Stimulated activated CD4-positive, alpha-beta T cell treated with anti-CD3 and anti-CD28 coated beads, Interleukin-2, amount 100 ng/mL, for 24 hours (primary cell): ENCODE measurements at places on chromosomes 6 and 20.
A peak's percentile ranks its signal among the peaks of the same experiment; 100 is the strongest.

DNA sequence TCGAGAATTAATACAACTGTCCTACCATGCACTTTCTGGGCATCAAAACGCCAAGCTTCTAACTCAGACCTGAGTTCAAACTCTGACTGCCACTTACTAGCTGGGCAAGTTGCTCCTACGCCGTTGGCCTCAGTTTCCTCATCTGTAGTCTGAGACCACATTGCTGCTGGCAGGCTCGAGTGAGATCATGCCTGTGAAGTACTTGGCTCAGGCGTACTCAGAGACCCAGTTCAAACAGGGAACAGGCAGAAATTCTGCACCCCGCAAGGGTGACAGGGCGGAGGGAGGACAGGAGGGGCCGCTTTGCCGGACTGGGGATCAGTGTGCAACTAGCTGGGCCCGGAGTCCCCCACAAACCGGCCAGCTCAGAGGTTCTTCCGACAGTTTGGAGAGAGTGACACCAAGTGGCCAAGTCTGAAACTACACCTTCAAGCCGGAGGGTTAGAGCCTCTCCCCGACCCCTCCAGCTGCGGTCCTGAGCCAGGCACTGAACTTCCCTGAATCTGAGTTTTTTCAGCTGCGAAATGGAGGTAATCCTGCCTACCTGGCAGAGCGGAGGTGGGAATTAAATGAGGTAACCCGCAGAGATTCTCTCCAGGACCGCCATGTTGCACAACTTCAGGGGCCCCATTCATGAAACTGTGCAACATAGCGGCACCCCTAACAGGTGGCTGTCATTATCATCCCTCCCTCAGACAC lies 46.0 kb upstream of the PTPN1 start:
- peak; percentile 63 for DNase-seq

- no peak for DNase-seq
These were observed 60.3 kb downstream of the ME1 start for GRCh38 chr6:83370567-83370966.

DNA sequence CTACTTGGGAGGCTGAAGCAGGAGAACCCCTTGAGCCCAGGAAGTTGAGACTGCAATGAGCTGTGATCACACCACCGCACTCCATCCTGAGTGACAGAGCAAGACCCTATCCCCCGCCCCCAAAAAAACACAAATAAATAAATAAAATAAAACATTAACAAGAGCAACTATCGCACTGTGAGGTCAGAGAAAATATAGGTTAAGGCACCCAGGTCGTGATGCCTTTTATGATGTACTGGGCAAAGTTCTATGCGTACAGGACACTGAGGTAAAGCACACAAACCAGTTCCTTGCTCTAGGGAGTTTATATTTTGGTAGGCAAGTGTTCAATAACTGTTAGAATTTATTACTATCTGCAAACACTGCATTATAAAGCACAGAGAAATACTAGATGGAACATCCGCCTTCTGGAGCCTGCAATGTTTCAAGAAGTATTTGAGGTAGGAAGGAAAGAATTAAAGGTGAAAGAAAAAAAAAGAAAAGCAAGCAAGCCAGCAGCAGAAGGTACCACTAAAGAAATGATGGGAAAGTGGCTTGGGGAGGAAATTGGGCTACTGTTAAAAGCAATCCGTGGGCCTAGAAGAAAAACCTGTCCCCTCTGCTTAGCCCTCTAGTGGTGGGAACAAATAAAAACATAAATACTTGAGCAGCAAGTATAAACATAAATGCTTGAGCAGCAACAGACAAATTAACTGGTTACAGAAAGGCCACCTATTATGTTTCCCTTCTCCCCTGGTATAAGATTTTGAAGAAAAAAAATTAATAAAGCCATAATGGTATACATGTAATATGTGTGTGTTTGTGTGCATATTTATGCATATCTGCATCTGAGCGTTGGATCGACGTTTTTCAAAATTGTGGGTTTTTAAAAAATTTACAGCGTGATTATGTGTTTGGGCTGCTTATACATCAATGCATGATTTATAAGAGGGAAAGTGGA lies 128.0 kb downstream of the PHACTR1 start:
- no peak for DNase-seq

DNA sequence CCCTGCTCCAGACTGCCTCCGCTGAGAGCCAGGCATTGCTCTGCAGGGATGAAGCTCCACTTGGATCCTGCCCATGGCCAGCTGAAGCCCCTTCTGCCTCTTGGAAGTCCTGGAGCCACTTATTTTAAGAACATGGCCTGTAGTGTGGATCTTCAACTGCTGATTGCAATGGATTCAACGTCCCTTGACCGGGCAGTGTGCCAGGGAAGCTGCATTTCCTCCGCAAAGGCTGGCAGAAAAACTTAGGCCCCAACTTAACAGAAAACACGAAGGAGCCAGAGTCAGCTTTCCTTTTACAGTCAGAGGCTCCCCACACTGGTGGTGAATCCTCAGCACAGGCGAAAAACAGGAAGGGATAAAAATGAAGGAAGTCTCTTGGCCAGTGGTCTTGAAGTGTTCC lies 26.3 kb upstream of the FOXQ1 start:
- no peak for DNase-seq

- DNase-seq = no peak
These were observed 148.2 kb downstream of the OPRM1 start for GRCh38 chr6:154187203-154187602.

DNA sequence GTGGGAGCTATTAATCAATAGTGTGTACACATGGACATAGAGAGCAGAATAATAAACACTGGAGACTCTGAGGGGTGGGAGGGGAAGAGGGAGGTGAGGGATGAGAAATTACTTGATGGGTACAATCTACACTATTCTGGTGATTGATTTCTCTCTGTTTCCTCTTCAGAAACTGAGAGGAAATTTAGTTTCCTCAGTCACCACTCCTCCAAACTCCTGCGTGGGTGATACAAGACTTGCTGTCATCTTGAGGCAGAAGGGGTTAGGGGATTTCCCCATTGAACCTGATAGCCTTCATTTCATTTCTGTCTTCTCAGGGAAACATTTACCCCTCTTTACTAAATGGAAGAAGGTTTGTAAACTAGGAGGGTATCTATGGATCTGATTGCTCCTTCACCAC lies 84.3 kb upstream of the ESR1 start:
- DNase-seq = peak; percentile 65

GRCh38 chr6:56381801-56382251 lies 134.4 kb upstream of the COL21A1 start:
- no peak for DNase-seq

DNA sequence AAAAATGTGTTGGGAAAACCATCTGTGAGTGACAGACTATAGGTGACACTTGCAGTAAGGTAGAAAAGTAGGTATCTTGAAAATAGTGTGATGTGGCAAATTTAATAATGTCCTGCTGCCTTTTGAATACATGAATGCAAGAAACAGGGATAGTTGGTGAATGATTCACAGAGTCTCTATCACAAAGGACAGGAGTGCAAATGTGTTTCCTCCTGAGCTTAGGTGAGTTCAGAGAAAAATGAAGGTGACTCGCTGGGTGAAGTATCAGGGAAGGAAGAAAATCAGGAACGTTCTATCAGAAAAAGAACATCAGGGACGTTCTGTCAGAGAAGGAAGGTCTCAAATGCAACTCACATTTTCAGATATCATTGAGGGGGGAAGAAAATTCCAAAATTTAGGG lies 557.8 kb upstream of the SLC35B3 start:
- DNase-seq = no peak

GRCh38 chr6:8437813-8438212 lies 2.5 kb upstream of the SLC35B3 start:
- no peak for DNase-seq

- no peak for DNase-seq
These were observed 228.5 kb downstream of the ZMYND8 start for GRCh38 chr20:47127999-47128398.

- peak; percentile 42 for DNase-seq
These were observed 107.0 kb downstream of the HIVEP1 start for GRCh38 chr6:12119085-12119588.

DNA sequence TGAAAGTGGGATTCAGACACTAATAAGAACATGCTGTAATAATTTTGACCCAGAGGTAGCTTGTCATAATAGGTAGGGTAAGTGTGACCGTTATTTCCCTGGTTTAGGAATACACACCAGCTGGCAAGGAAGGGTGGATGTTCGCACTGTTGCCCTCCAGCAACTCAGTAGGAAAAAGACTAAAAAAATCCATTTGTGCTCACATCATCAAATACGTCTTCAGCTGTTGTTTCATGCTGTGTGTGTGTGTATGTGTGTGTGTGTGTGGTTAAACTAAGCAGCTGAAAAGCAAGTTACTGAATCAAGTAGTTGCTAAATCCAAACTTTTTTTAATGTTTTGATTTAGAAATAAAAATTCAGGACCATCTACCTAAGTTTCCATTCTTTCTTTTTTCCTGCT lies 218.7 kb downstream of the TRDN start:
- no peak for DNase-seq

- no peak for DNase-seq
These were observed 78.4 kb downstream of the HDGFL1 start for GRCh38 chr6:22647719-22648118.

GRCh38 chr6:157723376-157723775 lies 99.7 kb upstream of the SNX9 start:
- DNase-seq = no peak

GRCh38 chr20:37439223-37439933 lies 81.7 kb upstream of the NNAT start:
- DNase-seq = no peak

- DNase-seq = no peak
These were observed 273.4 kb downstream of the KIF16B start for GRCh38 chr20:16299897-16300296.

DNA sequence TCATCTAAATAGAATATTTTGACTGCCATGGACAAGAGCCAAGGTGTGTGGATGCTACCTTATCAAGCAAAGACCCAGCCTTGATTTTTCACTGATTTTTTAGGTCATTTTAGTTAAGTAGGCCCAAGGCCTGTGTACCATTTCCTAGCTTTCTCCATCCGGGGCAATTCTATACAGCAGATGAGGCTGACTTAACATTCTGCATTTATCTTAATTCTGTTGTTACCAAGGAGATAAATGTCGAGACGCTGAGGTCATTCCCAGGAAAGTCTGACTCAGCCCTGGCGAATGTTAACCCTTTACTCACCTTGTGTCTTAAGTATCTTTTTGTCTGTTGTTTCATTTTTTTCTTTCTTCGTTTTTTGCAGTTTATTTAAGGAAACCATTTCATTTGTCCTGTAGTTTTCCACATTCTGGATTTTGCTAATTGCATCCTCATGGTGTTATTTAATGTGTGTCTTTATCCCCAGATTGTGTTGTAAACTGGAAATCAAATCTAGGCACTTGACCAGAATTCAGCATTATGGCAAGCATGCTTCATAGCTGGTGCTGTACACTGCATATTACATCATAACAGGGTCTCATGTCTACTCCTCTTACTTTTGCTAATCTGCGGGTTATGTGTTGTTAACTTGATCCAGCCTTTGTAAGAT lies 277.0 kb downstream of the CDKAL1 start:
- no peak for DNase-seq

- DNase-seq = no peak
These were observed 16.8 kb downstream of the SIRPA start for GRCh38 chr20:1912053-1912452.

GRCh38 chr6:114389111-114389510 lies 46.3 kb upstream of the HS3ST5 start:
- no peak for DNase-seq

DNA sequence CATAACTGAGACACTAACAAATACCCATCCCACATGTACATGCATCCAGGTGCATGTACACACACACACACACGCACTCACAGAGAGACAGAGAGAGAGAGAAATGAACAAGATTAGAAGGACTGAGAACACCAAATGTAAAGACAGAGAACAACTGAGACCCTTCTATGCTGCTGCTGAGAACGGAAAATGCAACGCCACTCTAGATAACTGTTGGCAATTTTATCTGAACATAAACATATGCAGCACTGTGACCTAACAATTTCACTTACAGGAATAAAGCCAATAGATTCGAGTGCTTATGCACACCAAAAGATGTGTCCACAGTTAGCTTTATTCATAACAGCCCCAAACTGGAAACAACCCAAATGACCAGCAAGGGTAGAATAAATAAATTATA lies 103.8 kb upstream of the LY86 start:
- no peak for DNase-seq

DNA sequence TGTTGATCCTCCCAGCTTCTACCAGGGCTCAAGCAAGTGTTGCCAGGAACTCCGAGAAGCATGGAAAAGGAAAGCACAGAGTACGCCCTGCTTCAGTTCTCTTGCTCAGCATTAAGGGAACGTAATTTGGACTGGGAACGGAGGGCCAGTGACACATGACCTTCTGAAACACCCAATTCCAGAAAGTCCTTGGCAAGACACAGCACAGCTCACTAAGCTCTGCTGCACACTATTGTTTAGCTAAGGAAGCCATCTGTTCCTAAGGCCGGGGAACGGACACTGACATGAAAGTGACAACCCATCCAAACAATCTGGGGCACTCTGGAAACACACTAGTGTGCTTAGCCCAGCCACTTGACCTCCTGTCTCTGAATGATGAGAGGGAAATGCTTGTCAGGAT lies 56.9 kb upstream of the NXT1 start:
- no peak for DNase-seq

DNA sequence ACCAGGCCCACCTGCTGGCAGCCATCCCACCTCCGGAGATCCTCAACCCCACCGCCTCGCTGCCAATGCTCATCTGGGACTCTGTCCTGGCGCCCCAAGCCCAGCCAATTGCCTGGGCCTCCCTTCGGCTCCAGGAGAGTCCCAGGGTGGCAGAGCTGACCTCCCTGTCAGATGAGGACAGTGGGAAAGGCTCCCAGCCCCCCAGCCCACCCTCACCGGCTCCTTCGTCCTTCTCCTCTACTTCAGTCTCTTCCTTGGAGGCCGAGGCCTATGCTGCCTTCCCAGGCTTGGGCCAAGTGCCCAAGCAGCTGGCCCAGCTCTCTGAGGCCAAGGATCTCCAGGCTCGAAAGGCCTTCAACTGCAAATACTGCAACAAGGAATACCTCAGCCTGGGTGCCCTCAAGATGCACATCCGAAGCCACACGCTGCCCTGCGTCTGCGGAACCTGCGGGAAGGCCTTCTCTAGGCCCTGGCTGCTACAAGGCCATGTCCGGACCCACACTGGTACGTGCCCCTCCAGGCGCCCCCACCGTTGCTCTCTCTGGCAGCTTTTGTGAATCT lies 1.1 kb downstream of the SNAI1 start:
- DNase-seq = no peak

DNA sequence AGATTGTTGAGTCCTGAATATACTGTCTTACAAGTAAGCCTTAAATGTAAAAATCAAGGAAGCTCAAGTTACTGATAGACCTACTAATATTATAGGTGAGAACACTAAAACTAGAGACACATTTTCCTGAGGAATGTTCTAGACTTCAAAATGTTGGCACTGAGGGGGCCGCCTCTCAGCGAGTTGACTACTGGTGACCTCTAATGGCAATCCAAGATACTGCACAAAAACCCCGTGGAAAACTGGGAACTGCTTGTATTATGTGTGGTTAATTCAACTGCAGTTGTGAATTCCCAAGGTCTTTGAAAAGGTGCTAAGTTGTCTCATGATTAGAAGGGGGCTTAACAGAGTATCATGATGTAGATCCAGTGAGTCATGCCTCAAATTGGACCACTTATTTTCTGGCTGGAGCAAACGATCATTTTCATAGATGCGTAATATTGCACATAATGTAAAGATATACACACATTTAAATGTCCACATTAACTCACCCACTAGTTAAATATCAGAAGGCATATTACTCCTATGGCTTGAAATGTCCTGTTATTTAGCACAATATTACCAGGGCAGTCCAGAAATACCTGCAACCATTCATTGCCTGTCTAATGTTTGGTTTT lies 336.2 kb downstream of the FOXA2 start:
- DNase-seq = no peak
